ENCODE measurements at places on chromosomes 12 and 14. TPM values are rescaled to one million over a fixed set of nuclear protein-coding genes. Genes with fewer than 3 reads are reported as not detected.

Gene CD163L1
- 10.5 TPM for total RNA-seq

Gene PPP1R36
- 0.47 TPM for total RNA-seq

Gene AKAP5
- 0.26 TPM for total RNA-seq

Gene EML1
- total RNA-seq: 23.7 TPM

Gene DDN
- total RNA-seq: 0.84 TPM

Gene FOXG1
- total RNA-seq: not detected

Gene FGD4
- total RNA-seq: 15.9 TPM

Gene VPS29
- total RNA-seq: 109 TPM

Gene RNF212B
- not detected for total RNA-seq

Gene PIWIL1
- total RNA-seq: not detected

Gene LTB4R
- total RNA-seq: 2.8 TPM

DNA sequence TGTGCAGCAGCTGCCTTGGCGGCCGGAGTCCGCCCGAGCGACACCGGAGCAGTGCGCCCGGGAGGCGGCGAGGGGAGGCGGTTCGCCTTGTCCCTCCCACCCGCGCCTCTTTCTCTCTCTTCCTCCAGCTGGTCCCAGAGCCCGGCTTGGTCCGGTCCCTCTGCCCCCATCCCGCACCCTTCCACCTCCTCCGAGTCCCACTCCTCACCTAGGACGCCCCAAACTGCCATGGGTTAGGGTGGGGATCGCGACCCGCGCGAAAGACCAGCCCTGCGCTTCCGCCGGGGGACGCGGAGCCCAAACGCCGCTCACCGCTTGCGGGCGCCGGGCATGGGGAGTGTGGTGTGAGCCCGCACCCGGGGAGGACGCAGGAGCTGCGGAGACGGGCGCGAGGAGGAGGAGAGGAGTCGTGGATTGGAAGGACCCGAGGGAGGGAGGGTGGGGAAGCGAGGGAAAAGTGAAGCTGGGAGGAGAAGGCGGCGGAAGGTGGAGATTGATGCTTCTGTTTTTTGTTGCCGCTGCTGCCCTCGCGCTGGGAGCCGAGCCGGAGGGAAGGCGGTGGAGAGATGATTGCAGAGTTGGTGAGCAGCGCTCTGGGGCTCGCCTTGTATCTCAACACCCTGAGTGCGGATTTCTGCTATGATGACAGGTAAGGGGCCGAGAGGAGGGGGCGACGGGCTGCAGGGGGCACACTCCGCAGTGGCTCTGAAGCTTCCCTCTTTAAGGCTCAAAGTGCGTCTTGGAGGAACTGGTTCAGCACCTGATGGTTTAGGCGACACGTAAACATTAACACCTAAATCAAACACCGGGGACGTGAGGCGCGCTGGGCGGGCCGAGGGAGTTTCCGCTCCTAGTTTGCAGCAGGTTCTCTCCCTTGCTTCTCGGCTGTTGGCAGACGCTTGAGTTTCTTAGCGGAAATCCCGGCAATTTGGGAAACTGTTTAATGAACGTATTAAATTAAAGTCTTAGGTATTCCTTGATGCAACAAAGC lies 610 bp downstream of the TMTC2 start:
- peak; percentile 29 for DNase-seq

GRCh38 chr12:120497524-120498150 lies 1.7 kb downstream of the DYNLL1 start:
- no peak for DNase-seq

- no peak for DNase-seq
Measured at GRCh38 chr12:57817261-57817989, 1.1 kb downstream of the AVIL start.

DNA sequence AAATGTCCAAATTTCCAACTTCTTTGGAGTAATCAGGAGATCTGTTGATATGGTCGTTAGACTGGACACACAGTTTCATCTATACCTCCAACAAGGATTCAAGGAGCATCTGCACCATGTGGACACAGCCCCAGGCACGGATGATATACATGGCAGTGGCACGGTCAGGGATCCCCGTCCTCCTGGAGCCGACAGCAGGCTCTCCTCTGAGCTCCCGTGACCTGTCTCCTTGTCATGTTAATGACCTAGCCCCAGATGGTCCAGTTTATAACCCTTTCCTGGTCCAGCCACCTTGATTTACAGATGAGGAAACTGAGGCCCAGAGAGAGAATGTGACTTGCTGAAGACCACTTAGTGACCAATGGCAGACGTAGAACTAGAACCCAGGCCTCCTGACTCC lies 16.5 kb upstream of the SERPINA4 start:
- DNase-seq: no peak

- no peak for DNase-seq
Measured at GRCh38 chr14:97687944-97688630, 890.9 kb downstream of the VRK1 start.

DNA sequence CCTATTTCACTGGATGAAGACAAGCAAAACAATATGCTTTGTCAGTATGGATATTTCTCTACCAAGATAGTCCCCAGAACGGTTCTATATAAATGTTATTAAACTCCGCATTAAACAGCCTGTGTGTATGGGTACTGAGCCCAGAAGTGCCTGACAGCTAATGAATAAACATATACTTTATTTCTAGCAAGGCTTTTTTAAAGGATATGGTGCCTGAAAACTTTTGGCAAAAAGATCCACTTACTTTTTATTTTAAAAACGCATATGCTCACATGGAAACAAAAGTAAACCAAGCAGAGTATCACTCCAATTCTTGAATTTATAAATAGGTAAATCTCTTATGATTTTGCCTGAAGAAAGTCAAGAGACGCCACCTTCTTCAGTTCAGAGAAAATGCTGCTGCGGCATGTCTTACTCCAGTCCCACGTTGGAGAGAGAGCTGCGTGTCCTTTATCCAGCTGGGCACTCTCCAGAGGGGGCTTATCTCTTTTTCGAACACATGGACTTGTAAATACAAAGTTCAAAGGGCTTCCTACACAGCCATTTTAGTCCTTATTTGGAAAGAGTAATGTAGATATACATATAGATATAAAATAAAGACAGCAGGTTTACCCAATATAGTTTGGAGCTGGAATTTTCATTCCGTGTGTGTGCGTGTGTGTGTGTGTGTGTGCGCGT lies 264.2 kb downstream of the ADAMTS20 start:
- no peak for DNase-seq

- DNase-seq: no peak
Measured at GRCh38 chr12:58081488-58081887, 140.1 kb downstream of the ATP23 start.

GRCh38 chr14:23187925-23188324 lies 4.5 kb upstream of the SLC7A8 start:
- no peak for DNase-seq

DNA sequence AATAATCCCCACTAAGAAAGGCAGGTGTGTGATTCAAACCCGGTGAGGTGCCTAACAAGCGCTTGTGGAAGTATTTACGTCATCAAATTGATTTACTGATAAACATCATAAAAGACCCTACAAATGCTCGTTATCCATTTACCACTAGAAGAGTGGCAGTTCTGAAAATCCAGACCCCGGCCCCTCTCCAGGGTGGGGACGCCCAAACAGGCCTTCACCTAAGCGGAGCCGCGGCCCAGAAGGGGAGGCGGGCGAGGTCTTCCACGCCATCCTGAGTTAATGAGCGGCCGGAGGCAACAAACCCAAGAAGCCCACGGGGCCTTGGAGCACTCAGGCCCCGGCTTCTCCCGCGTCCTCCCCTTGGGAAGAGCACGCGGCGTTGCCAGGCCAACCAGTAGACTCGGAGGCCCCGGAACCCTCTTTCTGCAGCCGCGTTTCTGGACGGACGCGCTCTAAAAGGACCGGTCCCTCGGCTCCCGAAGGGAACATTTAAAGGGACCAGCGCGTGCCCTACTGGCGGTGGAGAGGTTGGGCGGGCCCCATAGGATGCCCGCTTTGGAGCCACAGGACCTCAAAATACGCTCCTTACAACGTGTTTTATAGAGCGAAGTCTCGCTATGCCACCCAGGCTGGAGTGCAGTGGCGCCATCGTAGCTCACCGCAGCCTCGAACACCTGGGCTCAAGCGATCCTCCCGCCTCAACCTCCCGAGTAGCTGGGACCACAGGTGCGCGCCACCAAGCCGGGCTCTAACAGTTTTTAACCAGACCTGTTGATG lies 3.5 kb downstream of the PTPN21 start:
- peak; percentile 87 for DNase-seq

DNA sequence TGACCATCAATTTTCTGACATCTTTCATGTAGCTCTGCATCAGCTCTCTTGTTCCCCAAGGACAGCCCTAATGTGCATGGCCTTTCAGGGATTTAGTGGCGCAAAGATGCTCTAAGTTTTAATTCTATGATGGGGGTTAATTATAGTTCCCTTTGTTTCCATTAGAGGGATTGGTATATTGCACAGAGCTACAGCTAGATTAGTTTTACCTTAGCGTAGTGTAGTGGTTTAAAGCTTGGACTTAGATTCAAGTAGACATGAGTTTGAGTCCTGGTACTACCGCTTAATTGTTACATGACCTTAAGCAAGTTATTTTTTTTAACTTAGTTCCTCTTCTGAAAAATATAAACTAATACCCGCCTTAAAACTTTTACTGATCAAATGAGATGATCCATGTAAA lies 247.8 kb upstream of the KRR1 start:
- no peak for DNase-seq

DNA sequence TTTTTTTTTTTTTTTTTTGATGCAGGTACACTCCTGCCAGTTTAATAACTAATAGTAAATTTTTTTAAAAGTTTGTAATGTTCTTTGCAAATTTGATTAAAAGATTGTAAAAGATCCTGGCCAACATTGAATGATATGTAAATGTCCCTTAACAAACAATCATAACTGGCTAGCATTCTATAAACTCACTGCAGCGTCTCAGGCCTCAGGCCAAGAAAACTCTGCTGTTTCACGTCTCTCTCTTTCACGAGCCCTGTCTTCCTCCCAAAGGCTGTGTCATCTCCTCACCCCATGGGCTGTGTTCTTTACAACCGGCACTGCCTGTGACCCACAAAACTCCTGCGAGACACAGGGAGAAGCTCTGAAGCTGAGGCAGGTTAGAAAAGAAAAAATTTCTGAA lies 103.3 kb downstream of the NUAK1 start:
- no peak for DNase-seq

GRCh38 chr14:60594062-60594461 lies 55.2 kb downstream of the SIX1 start:
- DNase-seq: no peak

DNA sequence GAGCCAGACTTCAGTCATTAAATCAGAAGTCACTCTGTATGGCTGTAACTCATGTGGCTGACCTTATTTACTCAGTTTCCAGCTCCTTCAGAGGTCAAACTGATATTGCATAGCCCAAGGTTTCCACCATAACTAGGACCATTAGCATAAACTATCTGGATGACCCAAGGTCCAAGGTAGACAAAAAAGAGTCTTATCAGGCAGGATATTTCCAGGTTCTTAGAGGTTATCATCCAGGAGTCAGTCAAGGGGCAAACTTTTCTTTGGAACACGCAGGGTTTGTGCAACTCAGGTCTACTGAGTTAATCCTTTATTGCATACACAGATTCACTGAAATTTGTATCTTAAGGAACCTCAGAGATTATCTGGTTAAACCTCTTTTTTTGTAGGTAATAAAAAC lies 66.5 kb downstream of the AVPR1A start:
- no peak for DNase-seq

DNA sequence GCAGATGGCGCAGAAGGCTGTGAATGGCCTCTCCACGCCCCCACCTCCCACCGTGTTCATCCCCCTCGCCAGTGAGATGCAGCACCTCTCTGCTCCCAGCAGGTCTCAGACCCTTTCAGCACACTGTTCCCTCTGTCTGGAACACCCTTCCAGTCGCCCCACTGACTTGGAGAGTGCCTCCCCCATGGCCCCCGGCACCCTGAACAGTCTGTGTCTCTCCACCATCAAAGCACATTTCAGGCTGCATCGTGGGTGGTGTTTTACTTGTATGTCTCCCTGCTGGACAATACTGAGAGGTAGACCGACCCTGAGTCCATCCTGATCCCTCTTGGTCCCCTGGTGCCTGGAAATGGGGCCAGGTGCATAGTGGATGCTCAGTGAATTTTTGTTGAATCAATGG lies 34.9 kb downstream of the CACNA2D4 start:
- no peak for DNase-seq

GRCh38 chr12:78229591-78230101 lies 399.0 kb downstream of the NAV3 start:
- DNase-seq: no peak

DNA sequence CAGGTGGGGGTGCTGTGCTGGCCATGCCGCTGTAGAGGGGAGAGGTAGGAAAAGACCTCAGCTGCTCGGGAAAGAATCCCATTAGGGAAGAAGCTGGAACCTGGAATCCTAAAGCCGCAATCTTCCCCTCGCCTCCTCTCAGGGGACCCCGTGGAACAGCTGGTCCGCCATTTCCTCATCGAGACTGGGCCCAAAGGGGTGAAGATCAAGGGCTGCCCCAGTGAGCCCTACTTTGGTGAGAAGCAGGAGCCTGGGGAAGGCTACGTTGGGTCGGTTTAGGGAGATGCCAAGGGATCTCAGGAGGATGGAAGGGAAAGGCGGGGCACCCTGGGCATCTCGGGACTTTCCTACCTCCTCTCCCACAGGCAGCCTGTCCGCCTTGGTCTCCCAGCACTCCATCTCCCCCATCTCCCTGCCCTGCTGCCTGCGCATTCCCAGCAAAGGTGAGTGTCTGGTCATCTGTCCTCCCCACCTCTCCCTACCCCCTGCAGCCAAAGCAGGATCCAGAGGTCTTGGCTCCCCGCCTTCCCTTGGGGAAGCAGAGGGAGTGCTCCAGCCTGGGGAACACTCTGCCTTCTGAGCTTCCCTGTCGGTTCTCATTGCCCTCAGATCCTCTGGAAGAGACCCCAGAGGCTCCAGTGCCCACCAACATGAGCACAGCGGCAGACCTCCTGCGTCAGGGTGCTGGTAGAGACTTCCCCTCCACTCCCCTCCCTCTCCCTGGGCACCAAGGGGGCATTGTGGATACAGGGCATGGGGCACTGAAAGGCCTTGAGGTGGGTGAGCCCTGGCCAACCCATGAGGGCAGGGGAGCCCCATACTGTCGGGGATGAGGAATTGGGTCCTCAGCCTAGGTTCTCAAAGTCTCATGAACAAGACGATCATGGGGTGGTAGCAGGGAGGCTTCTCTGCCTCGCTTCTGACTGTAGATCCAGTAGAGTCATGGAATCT lies 12.4 kb downstream of the TNS2 start:
- no peak for DNase-seq

DNA sequence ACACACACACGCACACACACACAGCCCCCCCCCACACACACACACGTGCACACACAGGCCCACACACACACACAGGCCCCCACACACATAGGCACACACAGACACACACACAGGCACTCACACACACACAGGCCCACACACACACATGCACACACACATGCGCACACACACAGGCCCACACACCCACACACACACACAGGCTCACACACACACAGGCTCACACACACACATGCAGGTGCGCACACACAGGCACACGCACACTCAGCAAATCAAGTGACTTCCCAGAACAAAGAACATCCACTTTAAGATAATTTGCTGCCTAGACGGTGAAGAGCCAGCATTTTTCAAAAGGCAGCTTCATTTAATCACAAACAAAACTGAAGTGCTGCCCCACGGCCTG lies 78.5 kb upstream of the FBRSL1 start:
- no peak for DNase-seq

GRCh38 chr12:64468966-64469365 lies 17.0 kb downstream of the TBK1 start:
- DNase-seq: no peak

- DNase-seq: no peak
Measured at GRCh38 chr14:81198651-81199050, 22.1 kb downstream of the GTF2A1 start.
